ENCODE measurements at places on chromosomes 2 and 18. TPM values are rescaled to one million over a fixed set of nuclear protein-coding genes. Genes with fewer than 3 reads are reported as not detected.

The HOXD1 gene
- polyA plus RNA-seq = 4.3 TPM

The NT5DC4 gene
- polyA plus RNA-seq = not detected

The RNF149 gene
- polyA plus RNA-seq = 30.1 TPM

The EXOC6B gene
- 5.9 TPM for polyA plus RNA-seq

The CPLX4 gene
- polyA plus RNA-seq = not detected

The CRYBA2 gene
- polyA plus RNA-seq = not detected

The AFF3 gene
- 0.65 TPM for polyA plus RNA-seq

The NRP2 gene
- polyA plus RNA-seq = 2.3 TPM

The SULT1C4 gene
- 7.1 TPM for polyA plus RNA-seq

The POMC gene
- 2.1 TPM for polyA plus RNA-seq

The KCNS3 gene
- polyA plus RNA-seq = 4.4 TPM

The SLC4A3 gene
- 5.2 TPM for polyA plus RNA-seq

The MOCOS gene
- polyA plus RNA-seq = 1.1 TPM

The HAAO gene
- polyA plus RNA-seq = 57.2 TPM

The SKOR2 gene
- polyA plus RNA-seq = not detected

The OTOS gene
- 1.5 TPM for polyA plus RNA-seq

The CFAP65 gene
- 0.73 TPM for polyA plus RNA-seq

The REEP1 gene
- 3.3 TPM for polyA plus RNA-seq

The CD8B gene
- polyA plus RNA-seq = not detected

The LOXHD1 gene
- polyA plus RNA-seq = not detected

The STON1 gene
- polyA plus RNA-seq = 5.8 TPM

The ABCG8 gene
- 0.09 TPM for polyA plus RNA-seq

The ALKAL2 gene
- polyA plus RNA-seq = 8.0 TPM

The CFC1 gene
- not detected for polyA plus RNA-seq

The TEKT4 gene
- not detected for polyA plus RNA-seq

The CROCC2 gene
- not detected for polyA plus RNA-seq

The SGPP2 gene
- polyA plus RNA-seq = 8.2 TPM

The ANKMY1 gene
- polyA plus RNA-seq = 3.0 TPM

Measured in kidney (tissue), 22 donors.